ENCODE measurements at places on chromosomes 6 and 20.

GRCh38 chr6:33950891-33951889 is 147.4 kb upstream of the MLN start:
- no peak for DNase-seq

DNA sequence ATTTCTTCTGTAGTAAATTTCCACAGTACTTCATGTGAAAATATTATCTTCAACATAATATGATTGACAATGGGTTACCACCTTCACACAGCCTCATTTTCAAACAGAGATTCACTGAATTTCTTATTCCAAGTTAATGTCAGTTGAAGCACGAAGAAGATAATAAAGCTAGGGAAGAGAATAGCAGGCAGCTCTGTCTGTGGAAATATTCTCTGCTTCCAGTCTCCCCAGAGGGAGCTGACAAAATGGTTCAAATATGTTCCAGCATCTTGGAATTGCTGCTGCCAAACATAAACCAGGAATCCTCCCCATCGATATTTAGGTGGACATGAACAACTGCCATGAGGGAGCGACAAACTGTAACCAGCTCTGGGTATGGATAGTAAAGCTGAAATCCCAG is 224.8 kb downstream of the GJA1 start:
- DNase-seq, result no peak

GRCh38 chr20:42319252-42320013 is 701.3 kb upstream of the CHD6 start:
- DNase-seq, result no peak

GRCh38 chr20:46302106-46302505 is 6.2 kb downstream of the CDH22 start:
- no peak for DNase-seq

DNA sequence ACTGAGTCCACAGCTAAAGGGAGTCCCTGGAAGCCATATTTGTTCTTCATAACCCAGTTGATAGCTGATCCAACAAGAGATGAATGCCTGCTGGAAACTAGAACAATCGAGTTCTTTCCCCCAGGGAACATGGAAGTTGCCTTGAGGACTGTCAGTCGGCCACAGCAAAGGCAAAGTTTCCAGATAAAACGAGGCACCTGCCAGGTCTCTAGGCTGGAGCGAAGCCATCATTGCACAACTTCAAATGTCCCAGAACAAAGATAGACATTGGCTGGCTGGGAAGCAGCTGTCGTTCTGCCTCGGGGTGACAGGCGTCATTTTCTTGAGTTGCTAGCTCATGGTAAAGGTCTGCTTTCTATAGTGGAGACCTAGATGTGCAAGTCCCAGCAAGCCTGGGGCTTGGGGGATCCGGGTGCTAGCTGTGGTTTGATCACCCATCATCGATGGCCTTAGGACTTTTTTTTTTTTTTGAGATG is 184.4 kb upstream of the ZNF217 start:
- no peak for DNase-seq

DNA sequence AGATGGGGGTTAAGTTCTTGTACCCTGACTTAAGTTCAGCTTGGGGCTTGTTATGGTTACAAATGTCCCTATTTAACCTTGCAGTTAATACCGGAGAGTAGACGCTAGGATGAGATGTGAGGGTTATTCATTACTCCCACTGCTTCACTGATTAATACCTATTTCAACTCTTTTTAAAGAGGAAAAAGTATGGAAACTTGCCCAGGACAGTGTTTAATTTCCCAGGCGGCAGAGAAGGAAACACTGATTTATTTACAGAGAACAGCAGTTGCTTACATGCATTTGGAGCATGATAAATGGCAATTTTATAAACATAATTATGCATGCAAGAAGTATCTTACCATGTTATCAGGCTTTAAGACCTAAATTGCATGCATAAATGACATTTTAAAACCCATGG is 137.7 kb downstream of the RCAN2 start:
- no peak for DNase-seq

GRCh38 chr20:42380287-42380686 is 762.1 kb upstream of the CHD6 start:
- DNase-seq, result no peak

DNA sequence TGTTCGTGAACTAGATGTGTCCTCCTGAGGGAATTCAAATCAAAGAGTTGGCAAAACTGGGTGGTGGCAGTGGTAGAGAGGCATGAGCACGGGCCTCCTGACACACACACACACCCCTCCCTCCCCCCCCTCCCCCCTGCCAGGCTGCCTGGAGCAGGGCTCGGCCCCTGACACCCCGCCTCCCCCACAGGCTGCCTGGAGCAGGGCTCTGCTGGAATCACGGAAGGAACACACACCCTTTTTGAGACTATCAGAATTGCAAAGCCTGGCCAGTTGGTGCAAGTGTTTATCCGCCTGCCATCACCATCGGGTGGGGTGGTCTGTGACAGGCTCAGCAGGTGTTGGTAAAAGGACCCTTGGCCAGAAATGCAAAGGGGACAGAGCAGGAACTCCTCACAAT is 59.0 kb downstream of the FAM120B start:
- DNase-seq, result no peak

DNA sequence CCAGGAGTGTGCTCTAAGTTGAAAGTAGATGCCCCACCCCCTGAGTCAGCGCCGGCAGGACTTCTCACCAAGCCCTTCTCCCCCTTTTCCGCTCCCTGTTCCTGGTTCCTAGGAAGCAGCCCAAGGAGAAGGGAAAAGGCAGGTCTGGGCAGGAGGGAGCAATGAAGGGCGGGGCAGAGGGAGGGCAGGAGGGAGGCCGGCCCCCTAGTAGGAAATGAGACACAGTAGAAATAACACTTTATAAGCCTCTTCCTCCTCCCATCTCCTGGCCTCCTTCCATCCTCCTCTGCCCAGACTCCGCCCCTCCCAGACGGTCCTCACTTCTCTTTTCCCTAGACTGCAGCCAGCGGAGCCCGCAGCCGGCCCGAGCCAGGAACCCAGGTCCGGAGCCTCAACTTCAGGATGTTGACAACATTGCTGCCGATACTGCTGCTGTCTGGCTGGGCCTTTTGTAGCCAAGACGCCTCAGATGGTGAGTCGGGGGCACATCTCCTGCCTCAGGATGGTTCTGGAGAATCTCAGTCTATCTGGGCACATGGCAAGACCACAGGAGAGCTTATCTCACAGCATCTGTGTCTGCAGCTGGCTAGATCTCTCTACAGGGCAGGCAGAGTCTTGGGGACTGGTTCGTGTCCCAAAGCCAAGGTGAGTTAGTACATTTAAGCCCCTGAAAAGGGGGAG is at the start of gene PROCR:
TSS of gene PROCR (plus strand) at position 320 of the 681 bp plus-strand sequence. CDS start at position 403, 83 bp downstream.
- DNase-seq, result peak; percentile 70

- DNase-seq, result no peak
These were observed 62.7 kb downstream of the FYN start for GRCh38 chr6:111810294-111811131.

GRCh38 chr6:163526346-163526745 is 111.8 kb downstream of the QKI start:
- DNase-seq, result no peak

DNA sequence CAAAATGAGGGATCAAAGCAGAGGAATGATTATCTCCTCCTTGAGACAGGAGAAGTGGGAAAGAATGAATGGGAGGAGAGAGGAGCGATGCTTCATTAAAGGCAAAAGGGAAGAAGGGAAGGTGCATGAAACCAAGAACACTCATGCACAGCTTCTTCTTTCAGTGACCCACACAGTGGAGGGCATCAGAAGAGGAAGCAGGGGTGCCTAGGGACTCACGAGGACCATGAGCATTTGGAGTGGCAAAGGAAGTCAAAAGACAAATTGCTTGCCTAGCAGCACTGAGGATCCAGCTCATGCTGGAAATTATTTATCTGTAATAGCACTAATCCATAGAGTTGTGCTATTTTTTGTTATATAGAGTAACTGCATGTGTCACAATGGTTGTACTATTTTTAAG is 66.1 kb downstream of the SMLR1 start:
- no peak for DNase-seq

DNA sequence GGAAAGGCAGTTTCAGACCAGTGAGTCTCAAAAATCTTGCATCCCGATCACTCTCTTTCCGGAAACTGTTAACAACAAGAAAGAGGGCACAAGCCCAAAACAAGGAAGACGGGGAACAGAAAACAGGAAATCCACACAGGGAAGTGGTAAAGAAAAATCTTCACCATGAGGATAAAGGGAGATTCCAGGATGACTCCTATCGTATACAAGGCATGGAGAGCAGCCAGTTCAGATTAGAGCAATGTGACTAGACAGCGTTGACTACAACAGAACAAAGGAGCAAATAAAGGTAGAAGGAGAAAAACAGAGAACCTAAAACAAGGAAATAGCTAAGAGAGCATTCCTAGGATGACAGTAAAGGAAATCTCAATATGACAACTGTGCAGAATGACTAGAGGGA is 26.5 kb downstream of the VNN1 start:
- DNase-seq, result no peak

- DNase-seq, result no peak
These were observed 10.8 kb downstream of the MMP24OS start for GRCh38 chr20:35267092-35267491.

DNA sequence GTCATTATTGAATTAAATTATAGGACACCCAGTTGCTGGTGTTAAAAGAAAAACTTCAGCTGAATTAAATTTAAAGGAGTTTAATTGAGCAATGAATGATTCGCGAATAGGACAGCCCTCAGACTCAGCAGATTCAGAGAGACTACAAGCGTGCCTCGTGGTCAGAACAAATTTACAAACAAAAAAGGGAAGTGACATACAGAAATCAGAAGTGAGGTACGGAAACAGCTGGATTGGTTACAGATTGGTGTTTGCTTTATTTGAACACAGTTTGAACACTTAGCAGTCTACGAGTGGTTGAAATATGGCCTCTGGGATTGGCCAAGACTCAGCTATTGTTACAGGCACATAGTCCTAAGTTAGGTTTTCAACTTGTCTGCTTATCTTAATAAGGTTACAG is 25.8 kb upstream of the TNFRSF21 start:
- DNase-seq, result no peak

Measured in GOT3 (cell line).